Adipocyte (in vitro differentiated cells): ENCODE measurements at places on chromosomes 2 and 18.

- no peak for DNase-seq
Measured at GRCh38 chr2:189109921-189110397, 69.6 kb downstream of the COL5A2 start.

DNA sequence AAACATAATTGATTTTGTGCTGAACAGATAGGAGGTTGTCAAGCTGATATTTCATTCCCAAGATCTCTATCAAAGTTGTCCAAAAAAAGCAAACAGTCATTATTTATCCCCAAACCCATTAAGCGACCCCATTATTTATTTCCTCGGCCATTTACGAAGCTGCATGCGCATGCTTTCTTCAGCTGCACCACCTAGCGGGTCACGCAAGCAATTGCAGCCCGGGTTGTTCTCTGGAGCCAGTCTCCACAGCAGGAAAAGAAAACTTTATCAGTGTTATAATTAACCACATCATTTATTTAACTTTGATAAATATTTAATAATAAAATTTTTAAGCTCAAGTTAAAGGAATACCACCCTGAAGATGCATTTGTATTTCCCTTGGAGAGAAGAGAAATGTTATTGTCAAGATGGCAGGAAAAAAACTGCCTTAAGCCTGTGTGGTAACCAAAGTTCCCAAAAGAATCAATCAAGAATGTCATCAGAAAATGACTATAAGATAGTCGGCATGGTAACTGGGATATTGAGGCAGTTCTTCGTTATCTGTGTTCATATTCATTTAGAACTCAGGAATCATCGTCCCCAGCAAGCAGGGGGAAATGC, 304.7 kb downstream of the FBXO15 start:
- DNase-seq: peak; percentile 86

GRCh38 chr2:199405241-199405640, 52.5 kb downstream of the SATB2 start:
- peak; percentile 58 for DNase-seq

DNA sequence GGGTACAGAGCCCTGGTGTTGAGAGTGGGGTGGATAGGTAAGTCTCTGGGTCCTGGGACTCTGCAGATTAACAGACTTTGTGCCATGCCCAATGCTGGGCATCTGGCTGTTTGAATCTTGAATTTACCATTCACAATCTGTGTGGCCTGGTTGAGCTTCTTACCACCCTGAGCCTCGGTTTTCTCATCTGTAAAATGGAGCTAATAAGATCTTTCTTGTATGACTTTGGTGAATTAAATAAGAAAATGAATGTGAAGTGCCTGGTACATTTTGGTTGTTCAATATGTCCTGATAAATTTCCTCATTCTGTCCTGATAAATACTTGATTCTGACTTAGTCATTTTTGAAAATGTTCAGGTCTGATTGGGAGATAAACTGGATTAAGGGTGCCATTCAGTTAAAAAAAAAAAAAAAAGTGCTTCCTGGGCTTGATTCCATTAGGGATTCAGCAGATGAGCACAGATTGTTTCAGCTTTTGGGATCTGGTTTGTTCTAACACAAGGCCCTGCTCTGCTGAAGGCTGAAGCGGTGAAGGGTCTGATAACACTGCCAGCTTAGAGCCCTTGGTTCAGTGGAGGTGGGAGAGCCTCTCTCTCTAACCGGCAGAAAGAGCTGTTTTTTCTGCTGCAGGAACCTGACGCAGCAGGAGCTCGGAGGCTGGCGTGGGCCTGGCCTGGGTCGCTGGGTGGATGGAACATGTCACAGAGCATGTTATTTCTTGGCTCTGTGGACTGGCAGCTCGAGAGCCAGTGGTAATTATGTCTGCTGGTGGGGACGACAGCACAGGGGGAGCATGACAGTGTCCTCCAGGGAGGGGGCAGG, 84.5 kb upstream of the MCFD2 start:
- DNase-seq: no peak

- no peak for DNase-seq
Measured at GRCh38 chr18:35458271-35458670, 39.5 kb downstream of the INO80C start.

- DNase-seq: peak; percentile 85
Measured at GRCh38 chr2:202375033-202375608, 1.0 kb upstream of the BMPR2 start.

DNA sequence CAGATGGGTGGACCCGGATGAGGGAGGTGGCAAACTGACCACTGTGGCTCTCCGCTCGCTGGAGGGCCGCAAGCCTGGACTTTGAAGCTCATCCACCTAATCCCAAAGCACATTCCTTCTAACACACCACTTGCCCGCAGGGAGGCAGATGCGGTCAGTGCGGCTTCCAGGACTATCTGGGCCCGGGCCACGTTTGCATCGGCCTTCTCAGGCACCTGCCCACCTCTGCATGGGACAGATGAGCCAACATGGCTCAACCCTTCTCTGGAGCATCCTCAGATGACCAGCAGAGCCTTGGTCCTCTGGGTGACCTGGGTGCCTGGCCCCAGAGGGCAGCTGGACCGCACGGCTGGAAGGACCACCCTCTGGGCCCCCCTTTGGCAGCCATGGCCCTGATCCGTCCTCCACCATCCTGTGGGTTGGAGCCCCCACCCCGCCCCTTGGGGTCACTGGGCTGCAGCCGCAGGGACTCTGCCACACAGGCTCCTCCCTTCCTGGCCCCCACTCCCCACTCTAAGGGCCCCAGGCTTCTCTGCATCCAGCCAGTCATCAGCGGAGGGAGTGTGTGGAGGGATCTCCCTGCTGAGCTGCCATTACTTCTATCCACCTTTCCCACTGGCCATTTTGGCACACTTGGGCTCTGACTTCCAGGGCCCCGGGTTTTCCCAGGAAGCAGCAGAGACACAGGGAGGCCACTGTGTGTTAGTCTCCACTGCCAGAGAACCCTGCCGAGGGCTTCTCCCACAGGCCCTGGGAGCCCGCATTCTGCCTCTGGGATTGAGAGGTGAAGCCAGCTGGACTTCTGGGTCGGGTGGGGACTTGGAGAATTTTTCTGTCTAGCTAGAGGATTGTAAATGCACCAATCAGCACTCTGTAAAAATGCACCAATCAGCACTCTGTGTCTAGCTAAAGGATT, 12.3 kb downstream of the HDAC4 start:
- DNase-seq: no peak

DNA sequence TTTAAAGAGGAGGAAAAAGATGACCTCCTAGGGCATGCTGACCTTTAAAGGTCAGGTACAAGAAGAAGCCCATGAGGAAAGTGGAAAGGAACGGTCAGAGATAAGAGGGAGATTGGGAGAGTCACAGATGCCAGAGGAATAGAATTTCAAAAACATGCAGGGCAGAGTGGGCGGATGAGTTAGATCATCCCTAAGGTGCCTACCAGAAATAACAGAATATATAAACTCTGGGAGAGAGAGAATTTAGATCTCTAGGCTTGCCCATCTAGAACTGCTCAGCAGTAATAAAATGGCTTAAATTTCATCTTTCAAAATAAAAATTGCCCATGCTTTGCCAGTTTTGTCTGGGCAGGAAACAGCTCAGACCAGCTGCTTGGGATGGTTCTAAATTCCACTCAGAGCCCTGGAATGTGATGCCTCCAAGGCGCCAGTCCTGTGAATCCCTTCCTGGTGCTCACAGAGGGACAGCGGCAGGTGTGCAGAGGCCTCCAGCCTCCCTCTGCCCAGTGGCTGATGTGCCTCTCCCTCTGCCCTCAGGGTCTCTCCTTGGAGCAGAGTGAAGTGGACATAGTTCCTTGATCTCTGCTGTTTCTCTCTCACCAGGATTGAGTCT, 130.9 kb downstream of the ANTXR1 start:
- DNase-seq: peak; percentile 43

GRCh38 chr2:43948370-43948769, 47.4 kb downstream of the LRPPRC start:
- DNase-seq: no peak

DNA sequence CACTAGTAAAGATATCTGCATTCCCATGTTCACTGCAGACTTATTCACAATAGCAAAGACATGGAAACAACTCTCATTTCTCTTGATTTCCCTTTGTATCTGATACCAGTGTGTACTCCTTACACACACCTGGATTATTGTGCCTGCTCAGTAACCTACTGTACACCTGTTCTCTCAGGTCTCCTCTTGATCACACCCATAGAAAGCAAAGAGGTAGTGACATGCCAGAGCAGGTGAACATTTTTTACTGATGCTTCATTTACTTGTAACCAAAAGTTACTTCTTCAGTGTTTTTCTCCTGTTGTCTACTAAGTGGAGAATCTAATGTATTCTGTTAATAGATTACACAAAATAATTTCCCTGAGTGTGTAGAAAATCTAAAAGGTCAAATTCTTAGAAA, 46.8 kb downstream of the CDH19 start:
- no peak for DNase-seq

DNA sequence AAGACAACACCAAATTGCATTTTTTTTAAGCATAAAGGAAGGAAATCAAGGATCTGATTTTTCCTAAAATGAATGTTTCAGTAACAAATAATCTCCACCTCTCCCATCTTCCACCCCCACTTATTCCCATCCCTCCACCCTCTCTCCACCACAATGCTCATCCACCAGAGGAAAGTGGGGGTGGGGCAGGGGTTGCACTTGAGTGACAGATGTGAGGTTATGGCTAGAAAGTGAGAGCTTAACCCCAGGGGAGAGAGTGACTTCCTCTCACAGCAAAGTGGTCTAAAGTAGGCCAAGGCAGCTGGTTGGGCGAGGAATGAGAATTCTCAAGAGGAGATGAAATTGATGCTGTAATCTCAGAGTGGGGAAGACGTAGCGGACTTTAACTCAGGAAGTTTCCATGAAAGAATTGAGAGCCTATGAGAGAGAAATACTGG, 104.7 kb downstream of the HNRNPLL start:
- no peak for DNase-seq

DNA sequence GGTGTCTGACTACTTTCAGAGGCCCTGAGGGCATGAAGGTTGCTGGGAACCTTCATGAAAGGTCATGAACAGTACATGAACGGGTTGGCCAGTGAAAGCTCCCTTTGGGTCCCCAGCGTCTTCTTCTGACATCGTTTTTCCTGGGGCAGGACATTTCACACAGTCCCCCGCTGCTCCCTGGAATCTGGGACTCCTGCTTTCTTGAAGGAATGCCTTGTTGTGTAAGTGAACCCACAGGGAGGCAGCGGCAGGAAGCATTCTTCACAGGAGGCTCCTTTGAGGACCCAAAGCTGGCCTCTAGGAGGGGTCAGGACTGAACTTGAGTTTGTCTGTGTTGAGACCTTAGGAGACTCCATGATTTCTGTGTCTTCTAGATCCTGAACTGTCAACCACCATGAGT, 144.3 kb downstream of the KCNE4 start:
- DNase-seq: no peak

DNA sequence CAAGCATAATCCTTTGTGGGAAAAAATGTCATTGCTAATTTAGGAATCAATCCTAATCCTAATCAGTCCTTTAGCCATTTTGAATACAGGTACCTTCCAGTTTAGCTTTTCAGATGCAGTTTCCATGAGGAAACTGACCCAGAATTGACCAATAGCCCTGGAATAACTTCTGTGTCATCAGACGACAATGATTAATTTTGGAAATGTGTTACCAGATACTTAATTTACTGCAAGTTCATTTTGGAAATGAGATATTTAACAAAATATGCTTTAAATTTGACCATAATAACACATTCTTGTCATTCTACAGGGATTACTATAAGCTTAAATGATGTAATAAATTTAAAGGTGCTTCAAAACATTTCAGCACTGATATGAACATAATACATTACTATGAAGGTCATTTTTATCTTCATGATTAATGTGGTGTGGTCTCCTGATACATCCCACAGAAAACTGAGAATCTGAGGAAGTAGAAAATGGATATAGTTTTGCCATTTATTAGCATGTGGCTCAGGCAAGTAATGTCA, 129.8 kb upstream of the SH3BP4 start:
- DNase-seq: no peak

- DNase-seq: peak; percentile 80
Measured at GRCh38 chr18:53790786-53791185, 433.7 kb downstream of the MBD2 start.

DNA sequence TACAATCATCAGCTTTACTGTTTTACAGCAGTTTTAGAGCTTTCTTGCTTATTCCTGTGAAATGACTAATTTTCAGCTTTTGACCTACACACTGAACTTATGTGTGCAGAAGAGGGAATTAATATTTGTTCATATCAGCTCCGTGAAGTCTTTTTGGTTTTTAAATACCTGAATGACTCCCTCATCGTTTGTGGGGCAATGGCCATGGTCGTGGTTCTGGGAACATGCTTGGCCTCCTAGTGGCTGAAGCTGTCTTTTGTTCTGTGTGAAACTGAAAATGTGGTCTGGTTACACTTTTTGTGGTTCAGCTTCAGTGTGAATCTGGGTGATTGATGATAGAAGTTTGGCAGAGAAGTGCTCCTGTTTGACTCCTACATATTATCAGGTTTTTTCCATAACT, 408.1 kb downstream of the THSD7B start:
- DNase-seq: peak; percentile 15

DNA sequence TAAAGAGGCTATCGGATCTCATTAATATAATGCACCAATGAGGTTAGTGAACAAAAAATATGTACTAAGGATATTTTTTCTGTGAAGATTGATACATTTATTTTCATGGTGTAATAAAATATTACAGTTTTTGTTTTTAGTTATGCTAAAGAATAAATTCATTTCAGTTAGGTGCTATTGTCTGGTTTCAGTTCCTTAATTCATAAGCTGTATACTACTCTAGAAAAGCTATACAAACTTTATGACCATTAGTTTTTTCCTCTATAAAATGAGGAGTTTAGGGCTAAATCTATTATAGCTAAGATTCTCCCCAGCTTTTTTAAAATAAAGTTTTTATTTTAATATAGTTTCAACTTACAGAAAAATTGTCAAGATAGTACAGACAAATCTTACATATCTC, 1311.7 kb upstream of the NXPH2 start:
- DNase-seq: no peak

GRCh38 chr2:169208026-169208425, 138.7 kb downstream of the DHRS9 start:
- no peak for DNase-seq

DNA sequence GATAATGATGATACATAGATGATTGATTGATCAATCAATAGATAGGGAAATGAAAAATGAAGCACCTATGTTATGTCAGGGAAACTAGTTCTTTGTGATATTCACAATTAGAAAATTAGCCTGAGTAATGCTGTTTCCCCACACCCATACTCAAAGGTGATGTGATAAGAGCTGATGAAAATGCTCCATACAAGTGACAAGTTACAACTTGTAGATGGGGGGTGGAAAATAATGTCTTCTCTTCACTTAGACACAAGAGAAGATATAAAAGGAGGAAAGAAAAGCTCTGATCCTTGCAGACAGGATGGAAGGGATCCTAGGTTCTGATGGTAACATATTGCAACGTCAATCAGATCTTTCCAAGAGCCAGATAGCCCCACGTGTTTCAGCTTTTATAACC, 365.9 kb downstream of the AKAIN1 start:
- no peak for DNase-seq
